ENCODE measurements at places on chromosomes 16 and 17.
A peak's percentile ranks its signal among the peaks of the same experiment; 100 is the strongest.

DNA sequence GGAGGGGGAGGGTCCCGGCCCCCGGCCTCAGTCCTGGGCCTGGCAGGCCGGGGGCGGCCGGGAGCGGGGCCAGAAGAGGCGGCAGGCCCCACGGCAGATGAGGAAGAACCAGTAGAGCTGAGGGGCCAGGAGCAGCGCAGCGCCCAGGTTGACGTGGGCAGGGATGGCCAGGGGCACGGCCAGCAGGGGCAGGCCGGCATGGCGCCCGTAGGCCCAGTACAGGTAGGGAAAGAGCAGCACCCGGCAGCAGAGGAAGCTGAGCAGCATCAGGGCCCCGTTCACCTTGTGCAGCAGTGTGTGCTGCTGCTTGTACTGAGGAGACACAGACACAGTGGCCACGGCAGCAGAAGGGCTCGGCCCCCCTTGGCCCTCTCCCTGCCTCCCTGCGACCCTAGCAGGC, 2.2 kb downstream of the C16orf92 start:
- DNase-seq, result no peak

GRCh38 chr17:17151055-17151454, 55.1 kb downstream of the PLD6 start:
- DNase-seq, result no peak

DNA sequence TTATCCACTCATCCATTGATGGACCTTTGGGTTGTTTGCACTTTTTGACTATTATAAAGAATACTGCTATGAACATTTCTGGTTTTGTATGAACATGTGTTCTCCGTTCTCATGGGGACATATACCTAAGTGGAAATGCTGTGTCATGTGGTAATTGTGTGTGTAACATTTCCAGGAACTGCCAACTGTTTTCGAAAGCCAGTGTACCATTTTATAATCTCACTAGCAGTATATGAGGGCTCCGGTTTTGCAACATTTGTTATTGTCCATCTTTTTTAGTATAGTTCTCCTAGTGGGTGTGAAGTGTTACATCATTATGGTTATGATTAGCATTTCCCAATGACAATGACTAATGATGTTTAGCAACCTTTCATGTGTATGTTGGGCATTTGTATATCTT, 5.1 kb upstream of the TRIM25 start:
- no peak for DNase-seq

- DNase-seq, result no peak
These were observed 849.1 kb upstream of the RBFOX1 start for GRCh38 chr16:6483469-6484033.

- peak; percentile 13 for DNase-seq
These were observed 29.9 kb downstream of the PLCG2 start for GRCh38 chr16:81808933-81809480.

GRCh38 chr16:74019612-74020011, 277.0 kb upstream of the PSMD7 start:
- no peak for DNase-seq

- no peak for DNase-seq
These were observed 13.2 kb downstream of the KCNJ12 start for GRCh38 chr17:21389394-21389793.

DNA sequence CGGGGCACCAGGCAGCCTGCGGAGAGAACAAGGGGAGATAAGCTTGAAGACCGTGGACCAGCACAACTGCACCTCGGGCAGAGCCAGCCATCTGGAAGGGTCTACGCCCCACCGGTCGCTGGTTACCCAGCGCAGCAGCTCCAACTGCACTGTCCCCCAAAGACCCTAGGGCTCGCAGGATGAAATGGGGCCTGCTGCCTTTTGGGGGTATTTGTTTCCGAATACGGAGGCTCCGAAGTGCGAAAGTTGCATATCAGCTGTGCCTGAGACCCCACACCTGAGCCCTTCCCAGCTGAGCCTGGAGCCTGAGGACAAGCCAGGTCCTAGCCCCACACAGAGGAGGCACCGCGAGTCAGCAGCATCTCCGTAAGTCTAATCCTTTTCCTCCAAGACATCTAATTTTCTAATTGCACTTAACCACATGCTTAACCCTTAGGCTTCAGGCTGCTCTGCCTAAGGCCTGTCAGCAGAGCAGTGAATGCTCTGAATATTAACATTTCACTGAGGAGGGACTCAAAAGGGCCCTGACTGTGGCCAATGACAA, 4.0 kb downstream of the KIFC3 start:
- DNase-seq, result no peak
